ENCODE measurements at places on chromosomes 6 and 20.

- DNase-seq, result peak; percentile 59
Measured at GRCh38 chr20:22691369-22692118, 107.2 kb upstream of the FOXA2 start.

DNA sequence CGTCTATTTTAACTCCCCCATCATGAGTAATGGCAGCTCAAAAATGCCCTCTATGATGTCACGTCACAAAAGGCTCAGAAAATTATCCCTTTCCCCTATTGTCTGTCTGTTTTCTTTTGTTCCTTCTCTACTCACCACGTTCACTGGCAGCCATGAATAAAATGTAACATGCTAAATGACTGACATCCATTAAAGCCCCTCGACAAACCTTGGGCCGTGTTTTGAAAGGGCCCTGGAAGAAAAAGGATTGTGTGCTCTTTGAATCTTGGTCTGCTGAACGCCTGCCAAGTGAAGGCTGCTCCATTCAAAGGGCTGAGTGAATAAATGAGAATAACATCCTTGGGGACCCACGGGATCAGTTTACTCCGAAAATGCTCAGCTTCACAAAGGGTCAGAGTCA lies 118.7 kb downstream of the RPS12 start:
- no peak for DNase-seq

GRCh38 chr20:10800288-10800687 lies 126.5 kb upstream of the JAG1 start:
- no peak for DNase-seq

- DNase-seq, result no peak
Measured at GRCh38 chr20:56004611-56005388, 519 bp downstream of the CBLN4 start.

DNA sequence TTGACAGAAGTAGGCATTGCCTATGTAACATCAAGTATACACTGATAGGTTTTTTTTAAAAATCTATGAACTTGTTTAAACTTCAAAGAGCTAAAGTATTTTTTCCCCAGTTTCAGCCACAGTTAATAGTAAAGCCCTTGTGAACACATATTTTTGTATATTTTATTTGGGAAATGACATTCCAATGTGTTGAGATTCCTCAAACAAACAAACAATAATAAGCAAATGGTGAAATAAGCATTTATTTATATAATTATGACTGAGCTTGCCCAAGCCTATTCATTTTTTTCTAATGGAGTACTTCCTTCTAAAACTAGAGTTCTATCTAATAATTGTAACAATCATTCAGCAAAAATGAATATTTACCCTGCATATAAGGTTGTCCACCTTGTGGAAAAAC lies 12.5 kb downstream of the SYCP2 start:
- no peak for DNase-seq

All from H54 (cell line).